ENCODE measurements at places on chromosomes 12 and 14.

- no peak for DNase-seq
Measured at GRCh38 chr14:76958020-76958979, 70.2 kb downstream of the IRF2BPL start.

DNA sequence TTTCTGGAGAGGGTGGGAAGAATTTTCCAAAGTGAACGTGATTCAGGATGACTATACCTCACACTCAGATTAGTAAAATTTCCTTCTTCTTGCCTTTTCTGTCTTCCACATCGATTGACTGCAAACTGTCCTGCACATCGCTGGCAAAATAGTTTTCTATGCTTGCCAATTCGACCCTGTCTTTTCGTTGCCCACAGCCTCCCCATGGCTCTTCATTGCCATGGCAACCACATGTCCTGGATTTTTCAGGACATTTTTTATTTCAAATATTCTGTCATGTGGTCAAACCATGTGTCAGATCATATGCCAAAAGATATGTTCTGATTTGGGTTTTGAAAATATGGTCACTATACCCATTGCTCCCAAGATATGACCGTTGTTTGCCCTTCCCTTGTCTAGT lies 46.9 kb upstream of the OTX2 start:
- DNase-seq: no peak

DNA sequence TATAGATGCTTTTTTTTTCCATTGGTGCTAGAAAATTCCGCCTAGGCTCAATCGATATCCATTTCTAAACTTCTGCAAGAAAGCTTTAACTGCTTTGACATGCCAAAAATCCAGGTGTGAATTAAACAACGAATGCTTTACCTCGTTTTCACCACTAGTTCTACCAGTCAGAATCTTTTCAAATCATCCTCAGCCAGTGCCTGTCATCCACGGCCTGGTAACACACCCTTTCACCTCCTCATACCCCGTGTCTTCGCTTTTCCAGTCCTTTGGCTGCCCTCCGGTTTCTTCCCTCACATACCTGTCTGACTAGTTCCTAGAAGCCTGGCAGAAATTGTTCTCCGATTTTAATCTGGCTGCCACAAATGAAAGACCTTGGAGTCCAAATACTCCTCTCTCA lies 1.4 kb upstream of the PHC1 start:
- peak; percentile 27 for DNase-seq

GRCh38 chr12:75848961-75849360 lies 182.6 kb downstream of the PHLDA1 start:
- DNase-seq: no peak

- no peak for DNase-seq
Measured at GRCh38 chr14:99621948-99622347, 17.9 kb upstream of the CCDC85C start.

DNA sequence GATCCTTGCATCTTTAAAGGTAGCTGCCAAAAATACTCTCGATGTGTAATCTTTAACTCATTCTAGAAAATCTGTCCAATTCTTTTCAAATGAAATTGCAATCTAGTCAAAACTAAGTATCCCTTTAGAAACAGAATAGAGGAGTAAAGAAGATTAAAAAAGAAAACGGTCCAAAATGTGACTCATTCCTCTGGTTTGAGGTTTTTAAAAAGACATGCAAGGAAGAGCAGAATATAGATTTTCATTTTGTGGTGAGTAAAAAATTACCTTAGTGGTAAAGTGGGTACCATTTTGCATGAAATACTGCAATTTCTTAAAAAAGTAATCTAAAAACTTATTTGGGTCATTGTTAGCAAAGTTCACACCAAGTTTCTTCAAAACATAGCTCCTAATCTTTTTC lies 108.4 kb downstream of the BRMS1L start:
- DNase-seq: no peak

DNA sequence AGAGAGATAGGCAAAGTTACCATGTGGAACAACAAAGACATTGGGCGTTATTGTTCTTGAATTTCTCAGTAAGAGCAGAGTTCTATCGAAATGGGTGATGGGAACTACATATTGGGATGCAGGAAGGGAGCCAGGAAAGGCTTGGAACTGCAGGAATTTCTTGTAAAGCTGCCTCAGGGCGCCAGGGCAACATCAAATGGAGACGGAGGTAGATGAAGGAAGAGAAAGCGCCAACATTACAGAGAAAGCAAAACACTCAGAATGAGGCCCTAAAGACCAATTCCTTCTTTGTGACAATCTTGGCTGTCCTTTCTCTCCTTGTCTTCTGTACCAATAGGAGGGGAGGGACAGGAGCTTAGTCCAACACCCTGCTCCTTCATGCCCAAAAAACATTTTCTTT lies 148.4 kb downstream of the RPAP3 start:
- DNase-seq: no peak

- no peak for DNase-seq
Measured at GRCh38 chr12:30420561-30420960, 275.1 kb downstream of the IPO8 start.

DNA sequence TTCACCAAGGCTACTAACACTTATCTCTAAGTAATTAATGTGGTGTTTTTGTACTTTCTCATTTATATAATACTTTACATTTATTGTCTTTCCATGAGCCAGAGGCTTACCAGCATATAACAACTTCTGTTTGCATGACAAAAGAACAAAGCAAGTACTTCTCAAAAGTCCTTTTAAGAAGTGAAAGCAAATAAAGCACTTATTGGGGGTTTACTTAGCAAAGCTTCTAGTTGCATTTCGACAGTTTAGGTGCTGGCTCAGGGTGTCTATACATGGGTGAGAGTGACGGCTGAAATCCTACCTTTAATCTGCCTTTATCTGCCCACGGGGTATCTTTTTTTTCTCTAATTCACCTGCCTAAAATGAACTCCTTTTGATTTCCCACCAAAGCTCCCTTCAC lies 21.0 kb upstream of the DCN start:
- no peak for DNase-seq

DNA sequence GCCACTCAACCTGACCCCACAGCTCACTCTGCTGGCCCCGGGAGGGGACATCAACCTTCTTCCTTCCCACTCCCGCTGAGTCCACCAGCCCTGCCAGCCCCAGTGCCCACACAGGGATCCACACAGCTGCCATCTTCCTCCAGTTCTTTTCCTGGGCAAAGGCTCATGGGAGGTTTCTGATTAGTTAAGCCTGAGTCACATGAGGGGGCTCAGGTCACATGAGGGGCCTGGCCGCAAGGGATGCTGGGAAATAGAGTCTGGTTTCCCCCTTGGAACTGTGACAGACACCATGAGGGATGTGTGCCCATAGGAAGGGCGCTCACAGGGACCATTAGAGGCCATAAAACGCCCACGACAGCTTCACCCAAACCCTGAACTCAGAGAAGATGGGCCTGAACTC lies 228.7 kb upstream of the SFSWAP start:
- DNase-seq: no peak

DNA sequence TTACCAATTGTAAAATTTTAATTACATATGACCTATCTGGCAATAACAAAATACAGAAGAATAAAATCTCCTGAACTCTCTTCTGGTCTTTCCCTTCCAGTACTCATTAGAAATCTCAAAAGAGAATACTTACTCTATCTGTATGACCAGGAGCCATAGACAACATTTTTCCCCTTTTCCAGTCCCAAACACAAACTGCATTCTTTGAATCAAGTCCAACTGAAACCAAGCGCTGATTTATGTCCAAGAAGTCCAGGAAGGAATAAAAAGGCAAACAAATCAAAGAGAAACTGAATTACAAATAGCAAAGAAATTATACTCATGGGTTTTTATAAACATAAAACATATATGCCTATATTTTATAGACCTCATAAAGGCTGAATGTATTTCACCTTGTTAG lies 46.7 kb downstream of the EML5 start:
- no peak for DNase-seq

DNA sequence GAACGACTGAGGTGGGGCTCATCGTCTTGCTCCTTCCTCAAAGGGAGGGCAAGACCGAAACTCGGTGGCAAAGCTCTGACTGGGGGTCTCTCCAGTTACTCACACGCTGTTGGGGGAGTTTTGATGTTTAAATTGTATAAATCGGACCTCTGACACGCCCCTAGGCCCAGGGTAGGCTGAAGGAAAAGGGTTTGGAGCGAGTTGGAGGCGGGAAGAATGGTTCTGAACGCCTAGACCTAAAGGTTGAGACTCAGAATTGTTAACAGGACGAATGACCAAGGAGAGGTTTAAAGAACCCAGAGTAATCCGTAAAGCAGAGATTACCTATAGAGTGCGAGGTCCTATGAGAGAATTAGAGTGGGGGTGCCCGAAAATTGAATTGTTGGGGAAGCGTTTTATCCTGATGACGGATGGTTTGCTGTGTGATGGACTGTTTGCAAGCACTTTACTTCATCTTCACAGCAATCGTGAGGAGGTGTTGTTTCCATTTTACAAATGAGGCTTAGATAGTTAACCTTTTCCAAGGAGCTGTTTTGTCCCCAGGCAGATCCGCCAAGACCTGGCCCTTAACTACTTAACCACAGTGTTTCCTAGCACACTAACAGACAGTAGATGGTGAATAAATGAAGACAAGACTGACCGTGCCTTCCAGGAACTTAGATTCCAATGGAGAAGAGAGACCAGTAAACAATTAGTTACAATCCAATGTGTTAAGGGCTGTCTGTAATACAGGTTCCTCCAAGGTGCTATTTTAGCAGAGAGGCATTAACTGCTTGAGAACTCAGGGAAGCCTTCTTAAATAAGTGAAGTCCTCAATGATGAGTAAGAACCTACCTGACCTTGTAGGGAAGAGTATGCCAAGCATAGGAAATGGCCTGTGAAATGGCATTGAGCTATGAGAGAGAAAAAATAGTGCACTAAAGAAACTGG lies 929 bp upstream of the UBE2N start:
- DNase-seq: no peak

DNA sequence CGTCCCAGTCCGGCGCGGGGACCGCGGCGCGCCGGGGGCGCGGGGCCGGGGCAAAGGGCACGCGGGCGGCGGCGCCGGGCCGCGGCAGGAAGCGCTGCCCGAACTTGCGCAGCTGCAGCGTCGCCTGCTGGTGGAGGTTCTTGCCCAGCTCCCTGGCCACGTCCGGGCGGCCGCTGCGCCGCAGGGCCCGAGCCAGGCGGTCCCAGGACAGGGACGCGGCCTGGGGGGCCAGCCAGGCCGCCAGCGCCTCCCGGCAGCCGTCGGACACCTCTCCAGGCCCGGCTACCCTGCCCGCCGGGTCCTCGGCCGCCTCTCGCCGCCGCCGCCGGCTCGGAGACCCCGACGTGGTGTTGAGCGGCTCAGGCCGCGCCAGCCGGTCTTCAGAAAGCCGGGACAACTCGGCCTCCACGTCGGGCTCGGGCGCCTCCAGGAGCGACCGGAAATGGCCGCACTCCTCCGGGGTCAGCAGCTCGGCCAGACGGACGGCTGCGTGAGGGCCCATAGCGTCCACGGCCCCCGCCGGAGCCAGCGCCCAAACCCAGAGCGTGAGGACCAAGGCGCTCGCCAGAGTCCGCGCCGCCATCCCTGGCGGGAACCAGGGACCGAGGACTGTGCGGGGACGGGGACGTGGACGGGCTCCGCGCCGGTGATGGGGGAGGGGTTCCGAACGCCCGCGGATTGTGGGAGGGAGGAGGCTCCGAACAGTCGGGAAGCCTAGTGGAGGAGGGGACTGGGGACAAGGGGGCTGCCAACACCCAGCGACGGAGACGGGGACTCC lies 34.0 kb downstream of the FIGNL2 start:
- no peak for DNase-seq

DNA sequence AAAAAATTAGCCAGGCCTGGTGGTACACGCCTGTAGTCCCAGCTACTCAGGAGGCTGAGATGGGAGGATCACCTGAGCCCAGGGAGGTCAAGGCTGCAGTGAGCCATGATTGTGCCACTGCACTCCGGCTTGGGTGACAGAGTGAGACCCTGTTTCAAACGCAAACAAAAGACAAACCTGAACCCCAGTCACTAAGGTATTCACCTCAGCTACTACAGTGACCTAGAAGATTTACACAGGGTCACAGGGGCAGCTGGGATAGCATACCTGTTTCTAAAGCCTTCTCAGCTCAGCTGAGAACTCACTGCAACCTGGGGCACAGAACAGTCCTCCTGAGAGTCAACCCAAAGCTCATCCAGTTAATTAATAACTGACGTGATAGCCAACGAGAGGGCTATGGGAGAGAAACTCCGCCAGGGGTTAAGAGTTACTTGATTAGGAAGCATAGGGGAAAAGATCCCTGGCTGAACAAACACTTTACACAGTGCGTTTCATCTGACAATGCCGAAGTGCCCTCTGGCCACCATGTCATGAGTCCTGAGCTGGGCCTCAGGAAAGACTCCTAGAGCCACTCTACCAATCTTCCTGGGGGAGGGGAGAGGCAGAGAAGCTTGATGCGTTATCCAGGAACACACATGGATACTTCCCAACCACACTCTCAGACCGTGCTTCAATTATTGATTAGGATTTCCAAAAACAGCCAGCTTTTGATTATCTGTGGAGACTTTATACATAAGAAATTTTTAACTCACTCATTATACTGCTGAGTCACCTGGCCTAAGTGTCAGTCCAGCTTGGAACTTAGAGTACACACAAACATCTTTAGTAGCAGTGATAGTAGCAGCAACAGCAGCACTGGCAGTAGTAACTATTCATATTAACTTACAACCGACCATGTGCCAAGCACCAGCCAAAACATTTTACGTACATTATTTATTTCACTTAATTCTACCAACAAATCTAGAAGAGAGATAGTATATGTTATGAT lies 48.2 kb downstream of the FOXN3 start:
- no peak for DNase-seq

DNA sequence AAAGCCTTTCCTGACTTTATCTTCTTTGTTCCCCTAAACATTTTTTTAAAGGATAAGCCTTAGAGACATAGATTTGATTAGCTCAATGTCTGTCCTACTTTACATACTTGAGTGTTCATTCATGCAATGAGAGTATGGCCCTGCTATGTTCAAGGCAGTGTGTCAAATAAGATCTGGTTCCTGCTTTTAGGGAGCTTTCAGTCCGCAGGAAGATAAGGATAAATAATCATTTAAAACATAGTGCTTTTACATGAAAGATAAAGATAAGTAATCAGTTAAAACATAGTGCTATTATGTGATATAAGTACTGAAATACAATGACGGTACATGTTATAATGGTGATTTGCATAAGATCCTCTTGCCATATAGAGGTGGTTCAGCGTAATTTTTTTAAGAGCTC lies 378.3 kb upstream of the PRICKLE1 start:
- DNase-seq: no peak

DNA sequence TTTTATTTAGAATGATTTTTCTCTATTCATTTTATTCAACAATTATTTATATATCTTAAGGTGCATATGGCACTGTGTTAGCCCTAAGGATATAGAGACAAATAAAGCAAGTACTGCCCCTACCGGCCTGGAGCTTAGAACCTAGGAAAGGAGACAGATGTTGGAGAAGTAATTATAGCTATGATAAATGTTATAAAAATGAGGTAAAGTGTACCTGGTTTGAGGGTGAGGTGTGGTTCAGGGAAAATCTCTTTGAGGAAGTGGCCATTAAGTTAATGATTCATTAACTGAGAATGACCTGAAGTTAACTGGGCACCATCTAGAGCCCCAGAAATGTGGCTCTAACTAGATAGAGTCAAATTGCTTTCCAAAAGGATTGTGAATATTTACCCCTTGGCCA lies 31.9 kb downstream of the CDKL1 start:
- peak; percentile 39 for DNase-seq

Data from epithelial cell of prostate (primary cell).